ENCODE measurements at places on chromosomes 6 and 20.

DNA sequence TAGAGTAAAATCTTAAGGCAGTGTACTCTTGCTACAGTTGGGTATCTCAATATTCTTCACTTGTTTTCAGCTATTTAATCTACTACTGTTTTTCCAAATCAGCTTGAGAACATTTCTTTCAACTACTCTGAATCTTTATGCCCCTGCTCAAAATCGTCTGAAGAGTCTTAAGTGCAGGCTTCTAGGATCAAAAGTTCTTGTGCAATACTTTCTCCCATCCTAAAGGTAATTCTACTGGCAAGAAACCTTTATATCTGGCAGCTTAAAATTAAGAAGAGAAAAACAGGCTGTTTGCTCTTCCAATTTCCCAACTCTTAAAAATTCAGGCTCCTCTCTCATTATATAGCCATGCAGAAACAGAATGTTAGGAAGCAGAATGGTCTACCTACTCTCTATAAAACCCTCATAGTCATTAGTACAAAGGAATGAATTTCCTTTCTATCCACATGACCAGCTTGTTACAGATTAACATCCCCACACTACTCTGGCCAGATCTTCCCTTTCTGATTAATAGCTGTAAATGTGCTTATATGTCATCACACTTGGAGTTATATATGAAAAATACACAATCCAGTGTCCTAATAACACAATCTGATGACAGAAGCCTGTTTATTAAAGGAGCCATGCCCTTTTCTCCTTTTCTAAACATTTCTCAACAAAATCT is 122.2 kb upstream of the FAM184A start:
- DNase-seq: no peak

- no peak for DNase-seq
Observed at GRCh38 chr6:135311446-135312200, 130.5 kb downstream of the MYB start.

DNA sequence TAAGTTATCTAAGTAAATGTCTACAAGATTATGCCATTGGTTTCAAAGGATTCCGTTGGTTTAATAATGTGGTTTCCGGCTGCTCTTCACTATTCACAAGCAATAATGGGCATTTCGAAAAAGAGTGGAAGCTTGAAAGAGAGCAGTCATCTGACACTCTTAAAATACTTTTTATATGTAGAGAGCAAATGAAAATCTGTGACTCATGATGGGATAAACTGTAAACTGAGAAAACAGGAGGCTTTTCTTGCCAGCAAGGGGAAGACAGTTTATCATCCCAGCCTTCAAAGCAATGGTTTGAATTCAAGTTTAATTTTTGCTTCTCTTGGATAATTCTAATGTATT is 145.7 kb downstream of the KHDC1L start:
- DNase-seq: no peak

- DNase-seq: no peak
Observed at GRCh38 chr6:38678178-38678760, 24.7 kb downstream of the GLO1 start.

- no peak for DNase-seq
Observed at GRCh38 chr6:43963203-43963602, 164.0 kb downstream of the MRPL14 start.

DNA sequence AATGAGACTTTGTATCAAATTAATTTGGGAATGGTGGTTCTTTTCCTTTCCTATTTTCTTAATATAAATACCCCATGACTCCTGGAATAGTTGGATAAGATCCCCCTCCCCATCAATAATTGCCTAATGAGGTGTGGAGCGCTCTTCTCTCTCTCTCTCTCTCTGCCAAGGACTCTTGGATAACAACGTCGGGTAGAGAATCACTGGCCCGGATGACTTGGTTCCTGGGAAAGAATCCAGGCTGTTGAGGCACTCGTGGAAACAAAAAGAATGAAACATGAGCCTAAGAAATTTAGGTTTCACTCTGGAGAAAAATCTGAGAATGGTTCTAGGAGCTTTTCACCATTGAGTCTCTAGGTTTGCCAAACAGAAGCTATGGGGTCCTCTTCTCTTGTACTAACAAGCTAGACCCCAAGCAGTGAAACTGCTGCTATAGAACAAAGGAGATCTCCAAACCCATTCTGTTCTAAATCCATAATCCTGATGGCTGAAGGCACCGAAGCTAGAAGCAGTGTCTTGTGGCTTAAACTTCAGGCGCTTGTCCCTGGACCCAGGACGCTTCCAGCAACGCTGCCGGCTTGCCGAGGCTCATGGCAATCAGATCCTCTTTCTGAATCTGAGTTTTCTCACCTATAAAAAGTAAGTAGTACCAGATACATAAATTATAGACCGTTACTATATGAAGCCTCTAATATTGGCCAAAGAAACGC is 241.6 kb upstream of the BTBD3 start:
- DNase-seq: no peak
